Naive B cell (primary cell): ENCODE measurements at places on chromosomes 5 and 9.

GRCh38 chr5:81787474-81788242 is 36.8 kb upstream of the SSBP2 start:
- DNase-seq, result no peak

- DNase-seq, result no peak
These were observed 155.0 kb downstream of the MAN2A1 start for GRCh38 chr5:109844695-109845094.

DNA sequence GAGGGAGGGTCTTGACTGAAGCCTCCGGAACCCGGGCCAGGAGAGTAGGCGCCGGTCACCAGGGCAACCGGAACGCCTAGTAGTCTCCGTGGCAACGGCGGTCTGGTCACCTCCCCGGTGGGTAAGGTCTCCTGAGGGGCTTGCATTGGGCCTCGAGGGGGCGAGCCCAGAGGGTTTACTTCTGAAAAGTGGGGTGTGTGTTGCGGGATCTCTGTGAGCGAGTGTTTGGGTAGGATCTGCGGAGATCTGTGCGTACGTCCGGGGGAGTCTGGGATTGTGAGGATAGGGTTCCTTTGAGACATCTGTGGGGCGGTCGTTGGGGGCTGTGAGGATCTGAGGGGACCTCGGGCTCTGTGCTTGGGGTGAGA is at the start of gene FAM221B:
FAM221B (minus strand) TSS at position 17 of the 368 bp plus-strand sequence. CDS start 2,571 bp downstream, outside the sequence.
- DNase-seq, result no peak

DNA sequence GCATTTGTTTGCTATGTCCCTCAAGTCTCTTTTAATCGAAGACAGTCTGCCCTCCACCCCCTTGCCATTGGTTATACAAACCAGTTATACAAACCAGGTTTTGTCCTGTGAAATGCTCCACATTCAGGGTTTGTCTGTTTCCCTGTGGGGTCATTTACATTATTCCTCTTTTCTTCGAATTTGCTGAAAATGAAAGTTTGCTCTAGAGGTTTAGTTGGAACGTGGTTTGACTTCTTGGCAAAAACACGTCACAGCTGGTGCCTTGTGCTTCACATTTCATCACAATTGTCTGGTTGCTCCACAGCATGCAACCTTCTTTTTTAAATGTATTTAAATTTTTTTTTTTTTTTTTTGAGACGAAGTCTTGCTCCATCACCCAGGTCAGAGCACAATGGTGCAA is 4.2 kb upstream of the HAVCR2 start:
- no peak for DNase-seq

GRCh38 chr5:153360860-153361259 is 129.6 kb upstream of the GRIA1 start:
- DNase-seq, result no peak

GRCh38 chr9:88391236-88391635 is 3.0 kb downstream of the SPIN1 start:
- no peak for DNase-seq

DNA sequence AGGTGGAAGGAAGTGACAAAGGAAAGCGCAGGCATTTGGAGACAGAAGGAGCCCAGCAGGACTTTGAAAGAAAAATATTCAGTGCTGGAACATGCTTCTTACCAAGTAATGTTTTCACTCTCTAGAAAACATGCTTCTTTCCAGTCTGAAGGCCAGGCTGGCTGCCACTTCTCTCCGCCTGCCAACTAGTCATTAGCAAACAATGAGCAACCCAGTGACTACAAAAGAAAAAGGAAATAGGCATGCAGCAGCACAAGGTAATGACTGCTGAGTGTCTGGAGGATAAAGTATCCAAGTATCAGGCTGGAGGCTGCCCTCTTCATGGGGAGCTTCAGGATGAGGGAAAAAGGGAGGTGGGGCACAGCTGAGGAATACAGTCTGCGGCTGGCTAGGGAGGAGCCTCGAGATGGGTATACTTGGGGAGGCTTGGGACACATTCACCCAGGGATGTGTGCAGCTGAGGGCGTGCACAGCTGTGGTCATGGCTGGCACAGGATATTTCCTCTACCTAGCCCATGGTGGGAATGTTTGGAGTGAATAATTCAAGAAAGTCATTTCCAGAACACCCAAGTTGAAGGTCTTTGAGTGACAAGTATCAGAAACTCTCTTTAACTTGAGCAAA is 161.5 kb upstream of the KIF2A start:
- DNase-seq, result no peak

- DNase-seq, result no peak
These were observed 221.3 kb upstream of the KLF9 start for GRCh38 chr9:70635790-70636189.

- DNase-seq, result no peak
These were observed 27.9 kb upstream of the GOLM1 start for GRCh38 chr9:86126998-86127972.

DNA sequence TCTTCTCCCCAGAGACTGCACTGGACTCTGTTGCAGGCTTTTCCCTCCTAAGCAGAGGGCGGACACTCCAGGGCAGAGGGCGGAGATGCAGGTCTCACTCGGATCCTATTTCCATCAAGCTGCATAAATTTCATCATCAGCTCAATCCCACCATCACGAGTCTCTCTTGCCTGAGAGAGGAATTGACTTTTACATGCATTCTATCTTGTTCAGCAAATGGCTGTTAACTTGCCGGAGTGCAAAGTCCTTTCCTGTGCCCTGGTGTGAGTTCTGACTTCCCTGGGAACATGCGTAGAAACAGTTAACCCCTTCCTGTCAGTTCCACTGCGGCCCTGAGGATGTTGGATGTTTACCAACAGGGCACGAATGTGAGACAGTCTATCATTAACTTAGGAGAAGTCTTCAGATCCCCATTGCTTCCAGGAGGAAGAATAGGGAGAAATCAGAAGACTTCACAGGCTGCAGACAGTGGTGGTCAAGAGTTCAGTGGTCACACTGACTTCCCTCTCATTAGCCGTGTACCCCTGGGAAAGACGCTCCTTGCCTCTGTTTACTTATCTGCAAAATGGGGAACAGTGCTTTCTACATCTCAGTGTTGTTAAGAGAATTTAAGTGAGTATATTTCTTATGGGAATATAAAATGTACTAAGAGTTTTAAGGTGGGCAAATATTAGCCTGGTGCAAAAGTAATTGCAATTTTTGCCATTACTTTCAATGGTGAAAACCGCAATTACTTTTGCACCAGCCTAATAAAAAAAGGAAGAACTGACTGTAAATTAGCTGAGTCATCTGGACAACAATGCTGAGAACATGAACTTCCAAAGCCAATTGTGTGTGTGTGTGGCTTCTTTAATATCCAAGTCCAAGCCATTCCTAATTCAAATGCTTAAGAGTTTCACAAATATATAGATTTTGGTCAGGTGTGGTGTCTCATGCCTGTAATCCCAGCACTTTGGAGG is 248.0 kb downstream of the DRD1 start:
- no peak for DNase-seq

DNA sequence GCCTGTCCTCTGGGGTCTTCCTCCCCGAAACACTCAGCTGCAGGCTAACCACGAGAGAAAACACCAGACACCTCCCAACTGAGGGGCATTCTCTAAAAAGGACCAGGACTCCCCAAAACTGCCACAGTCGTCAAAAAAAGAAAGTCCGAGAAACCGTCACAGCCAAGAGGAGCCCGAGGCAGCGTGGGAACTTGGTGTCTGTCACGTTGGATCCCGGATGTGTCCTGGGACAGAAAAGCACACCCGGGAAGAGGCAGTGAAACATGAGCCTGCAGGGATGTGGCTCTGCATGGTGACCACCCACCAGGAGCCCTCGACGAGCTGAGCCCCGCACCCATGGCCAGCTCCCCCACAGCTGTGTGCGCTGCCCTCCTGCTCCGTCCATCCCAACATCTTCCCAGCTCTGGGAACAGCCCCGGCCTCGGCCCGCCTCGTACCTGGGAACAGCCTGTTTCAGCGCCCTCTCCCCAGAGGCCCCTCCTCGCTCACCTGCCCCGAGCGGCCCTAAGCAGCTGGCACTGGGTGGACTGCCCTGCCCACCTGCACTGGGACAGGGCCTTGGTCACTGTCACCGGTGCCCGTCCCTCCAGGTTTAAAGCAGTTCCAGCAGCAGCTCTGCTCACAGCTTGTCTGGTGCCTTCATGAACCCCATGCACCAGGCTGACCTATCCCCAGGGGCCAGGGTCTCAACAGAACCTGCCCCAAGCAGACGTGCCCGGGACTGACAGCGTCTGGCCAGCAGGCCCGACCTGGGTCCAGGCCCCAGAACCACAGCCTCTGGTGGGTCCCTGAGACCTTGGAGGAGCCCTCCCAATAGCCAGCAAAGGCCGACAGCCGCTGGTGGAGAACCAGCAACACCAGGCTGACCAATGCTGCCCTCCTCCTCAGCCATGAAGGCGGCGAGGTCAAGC is 10.9 kb downstream of the SLC12A7 start:
- DNase-seq, result no peak

DNA sequence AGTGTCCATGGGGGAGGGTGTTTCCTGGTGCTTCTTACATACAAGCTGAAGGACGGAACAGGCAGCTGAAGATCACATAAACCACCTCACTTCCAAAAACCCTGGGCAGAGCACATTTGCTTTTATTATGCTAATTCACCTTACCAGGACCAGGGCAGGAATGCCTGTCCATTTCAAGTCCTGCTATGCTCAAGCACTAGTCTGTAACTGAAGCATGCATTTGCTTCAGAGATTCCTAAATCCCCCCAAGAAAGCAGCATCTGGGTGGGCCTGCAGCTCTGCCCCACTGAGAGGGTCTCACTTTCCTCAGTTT is 9.4 kb upstream of the NACC2 start:
- no peak for DNase-seq

DNA sequence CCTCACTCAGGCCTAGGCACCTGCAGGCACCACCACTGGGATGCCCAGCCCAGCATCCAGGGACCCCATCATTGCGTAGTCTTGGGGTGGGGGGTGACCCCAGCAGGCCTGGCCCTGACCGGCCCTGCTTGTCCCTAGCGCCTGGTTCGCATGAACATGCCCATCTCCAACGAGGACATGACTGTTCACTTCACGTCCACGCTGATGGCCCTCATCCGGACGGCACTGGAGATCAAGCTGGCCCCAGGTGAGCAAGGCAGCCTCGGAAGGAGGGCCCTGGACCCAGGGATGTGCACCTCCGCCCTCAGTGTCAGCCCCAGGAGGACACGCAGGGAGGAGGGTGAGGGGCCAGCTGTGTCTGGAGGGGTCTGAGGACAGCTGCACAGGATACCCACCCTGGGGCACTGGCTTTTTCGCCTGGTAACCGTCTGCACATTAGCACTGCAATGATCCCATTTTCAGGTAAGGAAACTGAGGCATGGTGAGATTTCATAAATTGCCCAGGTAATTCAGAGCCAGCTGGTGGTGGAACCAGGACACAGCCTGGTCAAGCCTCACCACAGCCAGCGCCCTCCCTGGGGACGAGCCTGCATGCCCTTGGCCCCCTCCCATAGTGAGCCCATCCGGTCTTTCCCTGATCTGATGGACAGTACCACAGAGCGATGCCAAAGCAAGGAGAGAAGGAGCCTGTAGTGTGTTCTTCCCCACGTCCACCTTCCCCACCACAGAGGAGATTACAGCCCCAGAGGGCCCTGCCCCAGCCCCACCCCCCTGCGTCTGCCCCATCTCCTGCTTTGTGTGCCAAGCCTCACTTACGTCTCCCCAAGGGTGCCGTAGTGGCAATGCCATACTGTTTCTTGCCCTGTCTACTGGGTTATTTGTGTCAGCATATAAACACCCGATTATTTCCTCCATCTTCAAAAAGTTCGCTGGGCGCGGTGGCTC is 228.3 kb downstream of the CACNA1B start:
- DNase-seq, result no peak

DNA sequence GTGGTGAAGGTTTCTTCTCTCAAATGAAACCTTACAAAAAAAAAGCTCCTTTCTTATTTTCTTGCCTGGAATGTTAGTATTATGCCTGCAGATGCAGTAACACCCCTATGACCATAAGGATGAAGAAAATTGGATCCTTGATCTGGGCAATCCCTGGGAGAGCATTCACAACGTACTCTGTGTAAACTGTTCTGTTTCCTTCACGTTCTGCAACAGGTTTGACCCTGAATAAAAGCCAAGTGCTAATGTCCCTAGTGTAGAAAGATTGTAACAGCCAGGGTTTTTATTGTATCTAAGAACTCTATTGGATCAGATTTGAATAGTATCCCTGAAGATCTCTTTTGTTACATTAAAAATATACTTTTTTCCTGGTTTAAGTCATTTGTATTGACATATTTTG is 1639.6 kb upstream of the ACO1 start:
- DNase-seq, result no peak

- DNase-seq, result no peak
These were observed 19.0 kb downstream of the STOM start for GRCh38 chr9:121350993-121351561.

GRCh38 chr9:97293207-97293721 is 14.2 kb upstream of the CCDC180 start:
- DNase-seq, result no peak

DNA sequence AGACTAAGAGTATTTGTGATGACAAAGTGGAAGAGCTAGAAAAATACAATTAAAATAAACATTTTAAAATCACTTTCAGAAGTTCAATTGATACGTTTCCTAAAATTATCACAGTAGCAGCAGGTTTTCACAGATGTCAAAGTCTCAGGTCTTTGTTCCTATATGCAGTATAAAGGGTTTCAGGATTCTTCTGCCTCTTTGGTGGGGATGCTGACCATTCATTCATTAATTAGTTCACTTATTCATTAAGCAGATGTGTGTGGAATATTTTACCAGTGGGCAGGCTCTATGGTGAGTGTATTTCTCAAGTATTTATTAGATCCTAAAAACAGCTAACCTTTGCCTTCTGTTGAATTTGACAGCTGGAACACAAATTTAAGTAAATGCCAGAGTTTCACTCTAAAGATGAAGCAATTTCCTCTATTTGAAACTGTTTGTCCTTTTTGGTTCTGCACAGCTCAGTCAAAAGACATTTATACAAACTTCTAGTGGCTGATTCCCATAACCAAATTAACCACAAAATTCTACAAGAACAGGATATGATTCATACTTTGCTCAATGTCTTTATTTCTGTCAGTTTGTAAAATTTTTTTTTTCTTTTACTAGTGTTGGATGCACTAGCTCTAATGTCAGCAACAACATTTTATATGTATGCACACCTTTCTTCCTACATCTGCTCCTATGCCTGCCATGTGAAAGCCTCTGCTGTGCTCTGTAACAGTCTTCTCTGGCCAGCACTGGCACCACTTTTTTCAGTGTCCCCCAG is 75.9 kb upstream of the PRR16 start:
- no peak for DNase-seq

- no peak for DNase-seq
These were observed 29.5 kb downstream of the SLC46A2 start for GRCh38 chr9:112861155-112861554.

GRCh38 chr9:134293031-134293521 is 33.2 kb upstream of the RXRA start:
- DNase-seq, result no peak

DNA sequence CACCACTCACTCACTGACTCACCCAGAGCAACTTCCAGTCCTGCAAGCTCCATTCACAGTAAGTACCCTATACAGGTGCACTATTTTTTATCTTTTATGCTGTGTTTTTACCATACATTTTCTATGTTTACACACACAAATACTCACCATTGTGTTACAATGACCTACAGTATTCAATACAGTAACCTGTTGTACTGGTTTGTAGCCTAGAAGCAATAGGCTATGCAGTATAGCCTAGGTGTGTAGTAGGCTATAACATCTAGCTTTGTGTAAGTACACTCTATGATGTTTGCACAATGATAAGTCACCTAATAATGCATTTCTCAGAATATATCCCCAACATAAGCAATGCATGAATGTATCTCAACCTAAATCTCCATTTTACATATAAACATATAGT is 541.1 kb downstream of the NR2F1-AS1 start:
- DNase-seq, result no peak
